NCI-H2171 (cell line): ENCODE measurements at places on chromosomes 4 and X.

DNA sequence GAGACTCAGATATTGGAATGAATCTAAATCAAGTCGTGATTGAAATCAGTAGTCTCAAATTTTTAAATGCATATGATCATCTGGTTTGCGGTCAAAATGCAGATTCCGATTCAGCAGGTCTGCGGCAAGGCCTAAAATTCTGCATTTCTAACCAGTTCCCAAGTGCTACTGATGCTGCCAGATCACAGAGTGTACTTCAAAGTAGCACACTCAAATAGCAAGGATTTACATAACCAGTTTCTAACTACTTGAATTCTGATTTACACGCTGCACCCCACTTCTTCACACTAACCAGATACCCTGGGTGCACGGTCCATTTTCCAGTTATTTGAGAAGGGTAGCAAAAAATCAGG, 752 bp downstream of the MBTPS2 start:
- no peak for DNase-seq

GRCh38 chr4:127307996-127308395, 324.8 kb upstream of the INTU start:
- no peak for DNase-seq

GRCh38 chr4:7519638-7520376, 85.1 kb upstream of the PSAPL1 start:
- no peak for DNase-seq

GRCh38 chrX:56130436-56130835, 101.7 kb upstream of the KLF8 start:
- DNase-seq, result no peak

DNA sequence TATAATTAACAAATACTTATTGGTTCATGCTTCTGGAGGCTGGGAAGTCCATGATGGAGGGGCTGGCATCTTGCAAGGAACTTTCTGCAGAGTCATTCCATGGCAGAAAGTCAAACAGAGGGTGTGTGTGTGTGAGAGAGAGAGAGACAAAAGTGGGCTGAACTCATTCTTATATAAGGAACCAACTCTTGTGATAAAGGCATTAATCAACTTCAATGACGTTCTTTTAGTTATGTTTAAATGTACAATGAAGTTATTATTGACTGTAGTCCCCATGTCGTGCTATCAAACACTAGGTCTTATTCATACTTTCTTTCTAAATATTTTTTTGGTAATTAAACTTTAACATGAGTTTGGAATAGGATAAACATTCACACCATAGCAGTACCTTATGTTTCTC, 1408.8 kb downstream of the STIM2 start:
- DNase-seq, result no peak

- no peak for DNase-seq
These were observed 8.9 kb upstream of the TMEM165 start for GRCh38 chr4:55386840-55387239.

GRCh38 chrX:24647257-24648058, at the start of gene PCYT1B:
Gene PCYT1B (minus strand): TSS chrX:24647347. CDS start chrX:24647105, 242 bp downstream.
- DNase-seq, result peak; percentile 79
